ENCODE measurements at places on chromosomes 4 and X. TPM values are rescaled to one million over a fixed set of nuclear protein-coding genes. Genes with fewer than 3 reads are reported as not detected.
A peak's percentile ranks its signal among the peaks of the same experiment; 100 is the strongest.

DNA sequence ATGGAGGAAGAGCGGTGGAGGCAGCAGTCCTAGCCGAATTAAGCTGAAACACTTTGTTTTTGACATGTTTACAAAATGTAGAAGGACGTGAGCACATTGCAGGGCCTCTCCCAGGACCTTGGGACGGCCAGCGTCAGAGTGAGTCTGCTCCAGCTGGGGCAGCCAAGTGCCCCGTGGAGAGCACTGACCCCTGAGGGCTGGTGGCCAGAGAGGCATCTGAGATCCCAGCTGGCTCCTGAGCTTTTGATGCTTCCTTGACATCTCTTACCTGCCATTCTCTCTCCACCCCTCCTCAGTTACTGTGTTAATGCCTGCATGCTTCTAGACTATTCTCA, 24.7 kb downstream of the NAT8L start:
- no peak for DNase-seq
- H3K36me3 ChIP-seq = no peaks in the 10 kb centered on the region
- H3K4me3 ChIP-seq = no peak overlapping the region
- H3K27ac ChIP-seq = no peak overlapping the region

DNA sequence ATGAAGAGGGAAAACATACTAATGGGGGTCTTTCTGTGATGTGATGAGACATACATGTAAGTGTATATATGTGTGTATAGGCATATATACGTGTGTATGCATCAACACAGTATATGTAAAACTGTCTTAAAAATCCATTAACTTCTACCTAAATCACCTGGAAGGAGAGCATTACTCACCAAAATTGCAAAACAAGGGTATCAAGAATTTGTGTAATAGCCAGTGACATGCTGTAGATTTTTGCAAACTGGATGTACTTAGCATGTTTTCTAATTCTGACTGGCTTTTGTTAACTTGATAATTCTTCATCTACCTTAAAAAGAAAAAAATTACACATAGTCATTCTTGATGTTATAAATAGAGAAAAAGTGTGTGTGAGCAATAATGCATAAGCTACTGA, 104.7 kb downstream of the PRRG1 start:
- H3K4me3 ChIP-seq = no peak overlapping the region
- no peaks in the 10 kb centered on the region for H3K27me3 ChIP-seq
- no peak overlapping the region for H3K27ac ChIP-seq
- H3K36me3 ChIP-seq = no peaks in the 10 kb centered on the region
- H3K4me1 ChIP-seq = peaks cover 5% of the 10 kb centered on the region
- DNase-seq = no peak

GRCh38 chr4:88225232-88226105, 58.9 kb downstream of the PPM1K start:
- no peaks in the 10 kb centered on the region for H3K36me3 ChIP-seq
- H3K4me1 ChIP-seq = no peaks in the 10 kb centered on the region
- DNase-seq = no peak
- H3K27me3 ChIP-seq = no peaks in the 10 kb centered on the region
- no peak overlapping the region for H3K4me3 ChIP-seq

SERPINA7 gene
- polyA plus RNA-seq = 0.48 TPM

GRCh38 chrX:134407065-134407376, 52.9 kb upstream of the HPRT1 start:
- H3K36me3 ChIP-seq = peaks cover 2% of the 10 kb centered on the region
- no peaks in the 10 kb centered on the region for H3K4me1 ChIP-seq

- H3K4me3 ChIP-seq = no peak overlapping the region
- H3K27ac ChIP-seq = no peak overlapping the region
- H3K4me1 ChIP-seq = no peaks in the 10 kb centered on the region
- H3K36me3 ChIP-seq = no peaks in the 10 kb centered on the region
Measured at GRCh38 chr4:183860119-183860518, 45.0 kb upstream of the STOX2 start.

DNA sequence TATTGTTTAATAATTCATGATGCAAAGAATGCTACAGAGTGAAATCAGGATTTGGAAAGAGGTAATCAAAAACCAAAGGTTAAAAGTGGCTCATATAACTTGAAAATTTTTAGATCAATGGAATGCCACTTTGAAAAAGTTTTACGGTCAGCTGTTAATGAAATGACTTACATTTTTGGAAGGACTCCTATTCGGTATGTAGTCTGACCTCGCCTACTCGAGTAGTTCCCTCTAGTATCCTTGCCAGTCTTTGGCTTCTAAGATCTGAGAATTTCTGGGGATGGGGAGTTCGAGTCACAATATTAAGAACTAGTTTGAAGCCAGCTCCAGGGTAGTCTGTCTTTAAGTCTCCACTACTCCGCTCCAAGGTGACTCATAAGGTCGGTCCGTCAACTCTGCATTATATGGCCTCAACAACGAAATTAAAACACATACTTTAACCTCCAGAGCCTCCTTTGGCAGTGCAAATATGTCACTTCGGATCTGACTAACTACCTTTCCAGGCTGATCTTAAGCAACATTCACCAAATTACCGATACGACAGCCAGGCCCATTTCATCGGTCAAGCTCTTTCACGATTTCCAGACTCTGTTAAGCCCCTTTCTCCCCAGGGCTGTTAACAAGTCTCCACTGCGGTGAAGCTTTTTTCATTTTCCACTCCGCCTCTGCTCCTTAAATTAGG, 733 bp upstream of the NAA15 start:
- peak overlapping the region; percentile 84 for H3K4me3 ChIP-seq
- peak; percentile 84 for DNase-seq
- no peaks in the 10 kb centered on the region for H3K27me3 ChIP-seq
- H3K4me1 ChIP-seq = no peaks in the 10 kb centered on the region
- H3K36me3 ChIP-seq = peaks cover 6% of the 10 kb centered on the region

GRCh38 chr4:94430406-94430805, 21.3 kb upstream of the PDLIM5 start:
- H3K27me3 ChIP-seq = no peaks in the 10 kb centered on the region
- no peaks in the 10 kb centered on the region for H3K36me3 ChIP-seq
- H3K27ac ChIP-seq = no peak overlapping the region
- no peak overlapping the region for H3K4me3 ChIP-seq
- H3K4me1 ChIP-seq = no peaks in the 10 kb centered on the region

MAGEB2 gene
- polyA plus RNA-seq = not detected

DNA sequence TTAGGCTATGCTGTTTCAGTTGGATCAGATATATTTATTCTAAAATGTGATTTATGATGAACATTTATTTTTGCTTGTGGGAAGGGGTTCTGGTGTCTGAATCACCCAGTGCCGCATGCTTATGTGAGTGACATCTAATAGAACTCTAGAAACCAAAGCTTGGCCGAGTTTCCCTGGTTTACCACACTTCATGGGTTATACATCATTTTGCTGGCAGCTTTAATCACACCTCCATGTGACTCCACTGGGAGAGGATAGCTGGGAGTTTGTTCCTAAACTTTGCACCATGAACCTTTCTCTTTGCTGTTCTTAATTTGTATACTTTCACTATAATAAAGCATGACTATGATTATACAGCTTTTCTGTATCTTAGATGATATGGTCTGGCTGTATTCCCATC, 382.9 kb downstream of the INPP4B start:
- H3K4me1 ChIP-seq = no peaks in the 10 kb centered on the region
- H3K27ac ChIP-seq = no peak overlapping the region
- H3K36me3 ChIP-seq = no peaks in the 10 kb centered on the region
- no peaks in the 10 kb centered on the region for H3K27me3 ChIP-seq
- no peak overlapping the region for H3K4me3 ChIP-seq

- H3K4me3 ChIP-seq = no peak overlapping the region
- DNase-seq = no peak
- no peaks in the 10 kb centered on the region for H3K36me3 ChIP-seq
Measured at GRCh38 chr4:149095811-149096210, 653.6 kb upstream of the NR3C2 start.

- no peak overlapping the region for H3K4me3 ChIP-seq
- DNase-seq = no peak
- H3K27ac ChIP-seq = no peak overlapping the region
- H3K36me3 ChIP-seq = no peaks in the 10 kb centered on the region
- H3K4me1 ChIP-seq = peaks cover 3% of the 10 kb centered on the region
Measured at GRCh38 chr4:26126143-26126718, 194.6 kb upstream of the RBPJ start.

DNA sequence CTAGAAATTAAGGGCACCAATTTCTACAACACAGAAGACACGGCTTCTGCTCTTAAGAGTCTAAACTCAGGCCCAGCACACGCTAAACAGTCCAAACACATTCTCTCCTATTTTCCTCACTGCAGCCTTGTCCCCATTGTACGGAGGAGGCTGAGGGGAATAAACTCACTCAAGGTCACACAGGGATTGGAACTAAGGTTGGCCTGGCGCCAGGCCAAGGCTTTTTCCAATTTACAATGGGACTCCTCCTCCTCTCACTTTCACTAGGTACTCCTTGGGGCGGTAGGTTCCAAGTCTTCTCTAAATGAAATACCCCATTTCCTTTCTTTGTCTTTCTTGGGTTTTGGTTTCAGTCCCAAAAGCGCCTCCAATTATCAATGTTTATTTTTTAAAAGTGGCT, 48.7 kb upstream of the CRMP1 start:
- H3K27me3 ChIP-seq = no peaks in the 10 kb centered on the region
- no peaks in the 10 kb centered on the region for H3K4me1 ChIP-seq
- H3K4me3 ChIP-seq = no peak overlapping the region
- no peak overlapping the region for H3K27ac ChIP-seq
- H3K36me3 ChIP-seq = no peaks in the 10 kb centered on the region
- DNase-seq = no peak

- H3K4me3 ChIP-seq = no peak overlapping the region
- no peak overlapping the region for H3K27ac ChIP-seq
- DNase-seq = no peak
- H3K27me3 ChIP-seq = no peaks in the 10 kb centered on the region
- H3K4me1 ChIP-seq = no peaks in the 10 kb centered on the region
Measured at GRCh38 chr4:24995346-24995919, 35.3 kb downstream of the LGI2 start.

TLR10 gene
- polyA plus RNA-seq = 2.2 TPM

MSX1 gene
- polyA plus RNA-seq = 2.8 TPM

- DNase-seq = no peak
- H3K27me3 ChIP-seq = no peaks in the 10 kb centered on the region
- no peak overlapping the region for H3K27ac ChIP-seq
- no peak overlapping the region for H3K4me3 ChIP-seq
- H3K4me1 ChIP-seq = no peaks in the 10 kb centered on the region
- no peaks in the 10 kb centered on the region for H3K36me3 ChIP-seq
Measured at GRCh38 chr4:150240011-150240410, 161.8 kb downstream of the DCLK2 start.

DNA sequence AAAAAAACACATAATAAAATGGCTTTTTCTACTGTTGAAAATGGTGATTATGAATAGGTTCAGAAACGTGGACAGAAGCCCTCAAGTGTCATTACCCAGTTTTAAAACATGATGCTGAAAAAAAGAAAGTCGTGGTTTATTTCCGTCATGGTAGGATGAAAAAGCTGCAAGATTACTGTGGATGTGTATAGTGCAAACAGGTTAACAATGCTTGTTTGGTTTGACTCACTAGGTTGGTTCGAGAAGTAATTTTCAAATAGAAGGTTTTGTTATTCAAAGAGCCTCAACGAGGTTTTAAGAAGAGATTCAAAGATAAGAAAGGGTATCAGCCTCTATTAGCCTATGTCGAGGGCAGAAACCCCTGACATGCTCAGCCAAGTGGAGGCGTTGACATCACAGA, 2.5 kb upstream of the RXFP1 start:
- no peaks in the 10 kb centered on the region for H3K27me3 ChIP-seq
- no peak overlapping the region for H3K27ac ChIP-seq
- no peaks in the 10 kb centered on the region for H3K4me1 ChIP-seq
- H3K4me3 ChIP-seq = no peak overlapping the region

NAP1L2 gene
- polyA plus RNA-seq = 1.9 TPM

GRCh38 chrX:39912126-39912525, 185.6 kb downstream of the BCOR start:
- no peaks in the 10 kb centered on the region for H3K27me3 ChIP-seq
- H3K27ac ChIP-seq = no peak overlapping the region
- H3K36me3 ChIP-seq = no peaks in the 10 kb centered on the region
- H3K4me3 ChIP-seq = no peak overlapping the region
- DNase-seq = no peak
- peaks cover 10% of the 10 kb centered on the region for H3K4me1 ChIP-seq

RAB33A gene
- polyA plus RNA-seq = 1.7 TPM

DNA sequence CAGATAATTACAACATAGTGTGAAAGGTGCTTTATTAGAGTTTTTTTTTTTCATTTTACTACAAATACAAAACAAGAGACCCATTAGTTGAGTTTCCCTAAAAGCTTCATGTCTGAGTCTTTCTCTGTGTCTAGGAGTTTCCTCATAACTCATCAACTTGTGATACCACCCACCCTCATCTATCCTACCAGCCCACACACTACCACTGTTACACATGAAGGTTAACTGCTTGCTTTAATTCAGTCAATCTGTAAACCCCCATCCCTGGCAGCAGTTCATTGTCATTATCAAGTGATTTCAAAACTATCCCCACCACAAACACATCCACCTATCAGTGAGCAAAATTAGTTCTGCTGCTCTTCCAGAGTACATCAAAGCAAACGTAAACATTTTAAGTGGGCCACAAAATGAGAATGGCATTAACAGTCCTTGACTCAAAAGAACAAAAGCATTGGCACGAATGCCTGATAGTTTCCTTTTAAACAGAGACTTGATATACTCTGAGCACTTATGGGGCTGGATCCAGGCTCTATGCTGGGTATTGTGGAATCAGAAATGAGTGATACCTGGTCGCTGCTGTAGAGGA, 331.6 kb upstream of the FAM241A start:
- H3K27ac ChIP-seq = no peak overlapping the region
- H3K36me3 ChIP-seq = no peaks in the 10 kb centered on the region
- no peaks in the 10 kb centered on the region for H3K27me3 ChIP-seq
- H3K4me3 ChIP-seq = no peak overlapping the region
- DNase-seq = no peak

DNA sequence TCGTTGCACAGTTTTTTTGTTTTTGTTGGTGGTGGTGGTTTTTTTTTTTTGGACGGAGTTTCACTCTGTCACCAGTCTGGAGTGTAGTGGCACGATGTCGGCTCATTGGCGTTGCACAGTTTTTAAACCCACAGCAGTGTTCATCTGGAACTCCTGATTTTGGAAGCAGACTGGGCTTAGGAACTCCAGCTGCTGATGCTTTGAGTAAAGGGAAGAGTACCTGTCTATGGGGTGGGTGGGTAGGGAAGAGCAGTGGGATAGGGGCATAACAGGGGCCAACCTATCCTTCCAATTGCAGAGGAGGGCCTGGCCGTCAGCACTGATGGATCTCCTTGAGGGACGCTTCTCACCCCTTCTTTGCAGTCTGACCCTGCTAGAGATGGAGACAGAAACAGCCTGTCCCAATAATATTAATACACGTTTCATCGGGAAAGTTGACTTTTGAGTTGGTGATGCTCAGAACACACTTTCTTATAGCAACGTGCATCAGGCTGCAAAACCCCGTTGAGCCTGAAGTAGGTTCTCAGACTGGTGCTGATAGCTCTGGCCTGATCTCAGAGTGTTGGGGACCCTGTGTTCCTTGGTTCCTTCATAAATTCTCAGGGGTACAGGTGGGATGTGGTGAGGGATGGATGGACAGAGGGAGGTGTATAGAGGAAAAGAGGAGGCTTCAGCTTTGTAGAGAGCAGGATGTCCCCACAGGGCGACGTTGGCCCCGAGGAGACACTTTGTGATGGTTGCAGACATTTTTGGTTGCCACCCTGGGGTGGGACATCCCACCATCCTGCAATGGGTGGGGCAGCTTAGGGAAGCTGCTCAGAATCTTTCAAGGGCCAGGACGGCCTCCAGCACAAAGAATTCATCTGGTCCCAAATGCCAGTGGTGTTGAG, 2.3 kb downstream of the CD99 start:
- H3K36me3 ChIP-seq = peaks cover 14% of the 10 kb centered on the region
- H3K4me1 ChIP-seq = peaks cover 20% of the 10 kb centered on the region
- H3K27me3 ChIP-seq = no peaks in the 10 kb centered on the region
- DNase-seq = no peak
- no peak overlapping the region for H3K4me3 ChIP-seq

AGA gene
- 28.5 TPM for polyA plus RNA-seq

Data from large intestine (tissue), 12 donors.